Activated CD4-positive, alpha-beta T cell treated with anti-CD3 and anti-CD28 coated beads for 24 hours (primary cell): ENCODE measurements at places on chromosomes 2 and 18.

- DNase-seq: no peak
These were observed 978.4 kb upstream of the KLHL29 start for GRCh38 chr2:22406625-22407024.

DNA sequence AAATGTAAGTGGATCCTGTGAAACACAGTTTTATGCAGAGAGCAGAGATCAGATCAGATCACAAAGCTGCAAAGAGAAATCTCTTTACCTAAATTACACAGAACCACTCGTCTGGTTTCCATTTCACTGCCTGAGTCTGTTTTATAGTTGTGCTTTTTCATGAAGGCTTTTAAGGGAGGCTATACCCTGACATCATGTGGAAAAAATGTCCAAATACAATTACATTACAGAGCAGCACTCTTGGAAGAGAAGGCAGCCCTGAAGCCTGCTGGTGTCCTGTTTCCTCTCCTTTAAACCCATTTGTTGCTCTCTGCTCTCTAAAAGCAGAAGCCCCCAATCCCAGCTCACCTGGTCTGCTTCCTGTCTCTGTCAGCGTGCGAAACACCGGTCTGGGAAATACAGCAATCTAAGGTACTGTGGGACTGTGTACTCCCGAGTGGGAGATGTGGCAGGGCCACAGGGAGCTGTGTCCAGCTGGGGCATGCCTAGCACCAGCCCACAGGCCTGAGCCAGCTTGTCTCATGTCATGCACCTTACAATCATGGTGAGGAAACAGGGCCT, 24.8 kb upstream of the ZFP36L2 start:
- DNase-seq: no peak

- DNase-seq: no peak
These were observed 87.5 kb downstream of the MSH2 start for GRCh38 chr2:47490406-47490805.

DNA sequence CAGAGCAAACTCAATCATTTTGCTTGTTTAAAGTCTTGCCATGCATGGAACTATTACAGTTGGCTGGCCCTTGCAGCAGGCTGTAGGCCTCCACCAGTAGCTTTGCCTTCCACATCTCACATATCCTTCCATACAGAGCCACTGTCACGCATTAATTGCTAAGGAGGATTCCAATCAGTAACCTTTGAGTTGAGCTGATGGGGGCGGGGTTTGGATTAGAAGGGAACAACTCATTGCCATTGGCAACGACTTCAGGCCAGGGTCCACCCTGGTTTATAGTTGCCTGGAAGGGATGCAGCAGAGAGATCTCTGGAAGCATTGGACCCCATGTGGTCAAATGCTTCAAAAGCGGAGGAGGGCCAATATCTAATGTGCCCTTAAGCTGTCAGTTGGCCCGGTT, 63.3 kb upstream of the TTC39C start:
- no peak for DNase-seq

DNA sequence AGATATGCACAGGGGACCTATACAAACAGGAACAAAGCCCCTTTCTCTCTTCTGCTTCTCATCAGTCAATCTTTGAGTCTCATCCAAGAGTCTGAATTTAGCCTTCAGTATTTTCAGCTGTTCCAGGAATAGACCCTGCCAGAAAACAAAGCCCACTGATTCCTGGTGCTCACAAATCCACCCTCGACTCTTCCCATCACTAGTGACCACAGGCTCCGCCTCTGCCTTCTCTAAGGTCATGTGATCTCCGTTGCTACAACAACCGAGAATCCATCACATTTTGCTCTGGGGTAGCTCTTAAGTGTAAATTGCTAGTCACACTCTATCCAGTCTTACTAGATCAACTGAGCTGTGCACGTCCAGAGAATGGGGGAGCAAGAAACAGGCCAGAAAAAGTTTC, 46.4 kb upstream of the SPTBN1 start:
- no peak for DNase-seq
